Anterior cingulate cortex (tissue), 58 donors: ENCODE measurements at places on chromosomes 5 and 9.

DNA sequence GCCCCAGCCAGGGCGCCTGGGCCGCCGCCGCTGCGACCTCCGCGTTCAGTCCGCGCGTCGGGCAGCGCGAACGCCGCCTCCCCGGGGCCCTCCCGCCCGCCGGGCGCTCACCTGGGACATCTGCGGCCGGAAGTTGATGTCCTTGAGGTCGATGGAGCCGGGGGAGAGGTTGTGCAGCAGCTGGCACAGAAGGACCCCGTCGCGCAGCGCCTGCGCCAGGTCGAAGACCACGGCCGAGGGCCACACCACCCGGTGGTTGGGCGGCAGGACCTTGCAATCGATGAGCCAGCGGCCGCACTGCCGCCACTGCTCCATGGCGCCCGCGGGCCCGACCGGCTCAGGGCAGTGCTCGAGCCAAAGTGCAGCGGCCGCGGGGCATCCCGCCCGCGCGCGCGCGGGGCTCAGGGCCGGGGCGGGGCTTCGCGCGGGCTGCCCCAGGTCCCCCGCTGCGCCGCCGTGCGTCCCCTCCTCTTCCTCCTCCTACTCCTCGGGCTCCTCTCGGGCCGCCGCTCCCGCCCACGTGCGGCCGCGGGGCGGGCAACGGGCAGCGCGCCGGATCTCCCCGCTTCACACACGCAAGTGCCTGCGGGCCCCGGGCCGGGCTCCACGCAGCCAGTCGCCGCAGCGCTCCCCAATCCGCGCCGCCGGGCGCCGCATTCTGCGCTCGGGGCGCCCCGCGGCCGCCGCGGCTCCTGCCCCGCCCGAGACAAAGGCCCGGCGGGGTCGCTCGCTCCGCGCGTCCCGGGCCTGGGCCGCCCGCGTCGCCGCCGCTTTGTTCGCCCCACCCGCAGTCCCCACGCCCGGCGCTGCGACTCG lies at the start of gene VAV2:
Gene VAV2 (minus strand): TSS at position 361 of the 816 bp plus-strand sequence. CDS start 46 bp downstream, at position 315.
- DNase-seq = no peak

- DNase-seq = peak; percentile 36
Observed at GRCh38 chr9:12774861-12775678, at the start of gene LURAP1L. Gene LURAP1L (plus strand): TSS chr9:12775020. CDS start chr9:12775716, 696 bp downstream.

GRCh38 chr5:113487416-113487780 lies 855 bp downstream of the MCC start:
- DNase-seq = no peak

GRCh38 chr5:80407735-80408483 lies at the start of gene ZFYVE16:
Gene ZFYVE16 (plus strand): TSS chr5:80408064. CDS start chr5:80434148, 26,084 bp downstream.
- peak; percentile 95 for DNase-seq

GRCh38 chr9:125343518-125344275 lies 82.1 kb downstream of the GAPVD1 start:
- DNase-seq = no peak

DNA sequence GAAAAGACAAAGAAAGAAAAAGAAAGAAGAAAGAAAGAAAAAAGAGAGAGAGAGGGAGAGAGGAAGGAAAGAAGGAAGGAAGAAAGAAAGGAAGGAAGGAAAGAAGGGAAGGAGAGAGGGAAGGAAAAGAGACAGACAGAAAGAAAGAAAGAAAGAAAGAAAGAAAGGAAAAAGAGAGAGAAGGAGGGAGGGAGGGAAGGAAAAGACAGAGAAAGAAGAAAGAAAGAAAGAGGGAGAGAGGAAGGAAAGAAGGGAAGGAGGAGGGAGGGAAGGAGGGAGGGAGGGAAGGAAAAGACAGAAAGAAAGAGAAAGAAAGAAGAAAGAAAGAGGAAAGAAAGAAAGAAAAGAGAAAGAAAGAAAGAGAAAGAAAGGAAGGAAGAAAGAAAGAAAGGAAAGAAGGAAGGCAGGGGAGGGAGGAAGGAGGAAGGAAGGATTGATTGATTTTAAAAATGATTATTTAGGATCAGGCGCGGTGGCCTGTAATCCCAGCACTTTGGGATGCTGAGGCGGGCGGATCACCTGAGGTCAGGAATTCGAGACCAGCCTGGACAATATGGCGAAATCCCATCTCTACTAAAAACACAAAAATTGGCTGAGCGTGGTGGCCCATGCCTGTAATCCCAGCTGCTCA lies 23.3 kb upstream of the TOR1B start:
- DNase-seq = no peak

DNA sequence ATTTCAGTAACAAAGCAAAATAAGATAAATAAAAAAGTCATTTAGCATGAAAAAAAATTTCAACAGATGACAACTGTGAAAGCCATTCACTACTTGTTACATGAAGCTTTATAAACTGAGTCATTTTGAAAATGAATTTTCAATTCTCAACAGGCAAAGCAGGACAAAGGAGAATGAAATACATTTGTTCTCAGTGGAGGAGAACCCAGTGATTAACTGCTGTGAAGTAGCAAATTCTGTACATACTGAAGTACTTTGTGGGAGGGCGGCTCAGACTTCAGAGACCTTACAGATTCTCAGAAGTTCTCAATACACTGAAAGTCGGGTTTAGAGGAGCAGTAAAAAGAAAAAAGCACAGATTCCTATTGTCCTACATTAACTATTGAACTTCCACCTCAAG lies 21.7 kb downstream of the SKIC3 start:
- DNase-seq = no peak

- no peak for DNase-seq
Observed at GRCh38 chr5:22050931-22051330, 802.2 kb downstream of the CDH12 start.

DNA sequence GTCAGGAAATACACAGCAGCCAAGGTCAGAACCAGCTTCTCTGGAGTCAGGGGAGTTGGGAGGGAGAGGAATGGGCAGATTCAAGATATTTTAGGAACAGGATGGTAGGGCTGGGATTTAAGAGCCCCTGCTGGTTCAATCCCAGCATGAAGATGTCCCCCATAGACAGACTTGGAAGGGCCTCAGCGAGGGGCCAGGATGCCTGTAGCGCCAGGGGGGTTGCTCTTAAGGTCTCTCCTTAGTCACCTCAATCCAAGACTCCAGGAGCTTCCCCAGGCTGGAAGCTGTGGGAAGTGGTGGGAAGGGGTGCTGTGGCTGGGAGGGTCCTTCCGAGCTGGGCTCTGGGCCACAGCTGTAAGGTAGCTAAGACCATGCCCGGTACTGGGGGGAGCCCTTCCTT lies 8.1 kb upstream of the TSPAN17 start:
- no peak for DNase-seq

GRCh38 chr9:82180711-82181110 lies 192.1 kb downstream of the SPATA31D1 start:
- no peak for DNase-seq

GRCh38 chr5:139855946-139856540 lies 60.4 kb downstream of the PSD2 start:
- DNase-seq = no peak

GRCh38 chr9:16191691-16192402 lies 639.0 kb downstream of the CCDC171 start:
- no peak for DNase-seq

- DNase-seq = peak; percentile 70
Observed at GRCh38 chr5:172163346-172163745, 24.7 kb downstream of the STK10 start.

DNA sequence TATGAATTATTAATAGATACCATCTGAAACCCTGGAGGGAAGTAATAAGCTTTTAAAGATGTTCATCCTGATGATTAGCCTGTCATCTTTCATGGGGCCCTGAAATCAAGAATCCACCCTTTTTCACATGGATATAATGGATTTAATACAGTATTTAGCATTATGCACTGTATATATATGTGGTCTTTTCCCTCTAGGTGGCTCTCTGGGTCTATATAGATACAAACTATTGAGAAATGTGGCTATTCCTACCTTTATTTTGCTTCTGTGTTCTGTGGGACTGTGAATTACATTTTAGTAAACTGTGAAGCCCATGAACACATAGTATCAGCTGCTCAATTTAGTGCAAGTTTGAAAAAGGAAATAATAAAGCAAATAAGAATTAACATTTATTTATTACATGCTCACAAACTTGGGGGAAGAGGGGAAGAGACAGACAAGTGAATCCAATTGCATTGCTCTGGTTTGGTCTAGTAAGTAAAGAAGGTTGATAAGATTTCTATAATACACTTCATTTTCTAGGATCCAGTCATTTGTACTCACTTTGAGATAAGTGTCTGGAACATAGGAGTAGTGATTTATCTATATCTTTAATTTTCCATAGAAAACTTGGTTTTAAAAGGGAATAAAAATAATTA lies 112.2 kb downstream of the SCAMP1 start:
- no peak for DNase-seq

- no peak for DNase-seq
Observed at GRCh38 chr9:70119786-70120185, 76.1 kb downstream of the MAMDC2 start.

DNA sequence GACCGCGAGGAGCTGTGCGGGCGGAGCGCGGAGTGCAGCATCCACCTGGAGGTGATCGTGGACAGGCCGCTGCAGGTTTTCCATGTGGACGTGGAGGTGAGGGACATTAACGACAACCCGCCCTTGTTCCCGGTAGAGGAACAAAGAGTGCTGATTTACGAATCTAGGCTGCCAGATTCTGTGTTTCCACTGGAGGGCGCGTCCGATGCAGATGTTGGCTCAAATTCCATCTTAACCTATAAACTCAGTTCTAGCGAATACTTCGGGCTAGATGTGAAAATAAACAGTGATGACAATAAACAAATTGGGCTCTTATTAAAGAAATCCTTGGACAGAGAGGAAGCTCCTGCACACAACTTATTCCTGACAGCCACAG lies 590 bp downstream of the PCDHA6 start:
- DNase-seq = no peak

- DNase-seq = no peak
Observed at GRCh38 chr9:127033061-127033460, 89.4 kb downstream of the ANGPTL2 start.
